Lower leg skin (tissue), 4 donors: ENCODE measurements at places on chromosomes 3 and 15. TPM values are rescaled to one million over a fixed set of nuclear protein-coding genes. Genes with fewer than 3 reads are reported as not detected.
A peak's percentile ranks its signal among the peaks of the same experiment; 100 is the strongest.

The TASOR gene
- total RNA-seq, result 59.9 TPM

The RASA2 gene
- 46.2 TPM for total RNA-seq

GRCh38 chr3:14541646-14542045 is 1.5 kb upstream of the GRIP2 start:
- DNase-seq, result no peak

- no peak for DNase-seq
These were observed 10.3 kb downstream of the NCBP2 start for GRCh38 chr3:196931828-196932587.

DNA sequence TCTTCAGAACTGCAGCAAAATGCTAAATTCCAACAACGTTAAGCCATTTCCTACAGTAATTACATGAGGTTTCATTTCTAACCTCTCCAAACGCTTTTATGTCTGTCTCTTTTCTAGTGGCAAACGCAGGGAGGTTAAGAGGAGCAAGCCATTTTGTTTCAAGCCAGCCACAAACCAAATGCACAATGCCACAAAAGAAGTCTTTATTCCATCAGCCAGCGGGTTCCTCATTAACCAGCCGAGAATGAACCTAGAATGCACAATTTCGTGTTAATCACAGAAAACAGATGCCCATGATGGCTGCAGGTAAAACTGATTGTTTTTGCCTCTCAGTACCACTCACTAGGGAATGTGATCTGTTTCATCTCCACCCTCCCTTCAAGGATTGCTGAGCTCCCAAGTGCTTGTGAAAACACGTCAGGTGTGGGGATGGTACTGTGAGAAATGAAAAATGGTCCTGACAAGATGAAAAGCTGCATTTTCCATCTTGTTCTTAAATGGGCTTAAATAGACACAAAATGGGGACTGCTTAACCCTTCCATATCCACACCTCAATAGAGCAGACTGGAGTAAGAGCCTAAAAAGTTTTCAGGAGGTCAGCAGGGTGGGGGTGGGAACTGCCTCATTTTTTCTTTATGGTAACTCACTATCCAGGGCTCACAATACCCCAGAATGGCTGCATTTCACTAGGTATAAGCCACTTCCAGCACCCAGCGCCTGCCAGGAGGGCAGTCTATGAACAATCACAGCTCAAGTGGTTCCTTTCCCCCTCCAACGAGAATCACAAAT is 277.1 kb downstream of the MAGI1 start:
- no peak for DNase-seq

The GOLGA8J gene
- total RNA-seq, result not detected

DNA sequence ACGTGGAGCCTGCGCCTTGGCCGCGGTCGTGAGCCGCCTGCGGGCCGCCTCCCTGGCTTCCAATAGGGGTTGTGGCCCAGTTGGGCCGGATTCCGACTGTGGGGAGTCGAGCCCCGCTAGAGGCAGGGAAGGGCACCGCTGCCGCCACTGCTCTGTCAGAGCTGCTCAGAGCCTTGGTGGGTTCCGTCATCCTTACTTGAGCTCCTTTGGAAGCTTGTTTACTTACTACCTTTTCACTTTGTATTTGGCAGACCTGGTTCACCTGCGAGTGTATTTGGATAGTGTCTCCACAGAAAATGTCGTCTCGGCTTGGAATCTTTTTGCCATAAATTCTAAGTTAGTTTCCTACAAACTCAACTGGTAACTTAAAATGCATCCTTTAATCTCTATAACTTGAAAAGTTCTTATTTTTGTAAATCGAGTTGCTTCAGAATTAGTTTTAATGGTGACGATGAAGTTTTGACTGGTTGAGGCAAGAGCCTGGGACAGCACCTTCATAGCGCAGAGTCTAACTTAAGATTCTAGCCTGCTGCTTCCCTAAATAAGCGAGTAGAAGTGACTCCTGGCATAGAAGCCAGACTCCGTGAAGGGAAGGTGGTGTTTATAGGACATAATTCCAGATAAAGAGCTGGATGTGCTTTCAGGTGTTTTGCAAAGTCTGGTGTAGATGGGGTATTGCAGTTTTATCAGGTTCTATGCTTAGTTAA is 800 bp downstream of the DAG1 start:
- no peak for DNase-seq

The FAM81A gene
- total RNA-seq, result 2.2 TPM

DNA sequence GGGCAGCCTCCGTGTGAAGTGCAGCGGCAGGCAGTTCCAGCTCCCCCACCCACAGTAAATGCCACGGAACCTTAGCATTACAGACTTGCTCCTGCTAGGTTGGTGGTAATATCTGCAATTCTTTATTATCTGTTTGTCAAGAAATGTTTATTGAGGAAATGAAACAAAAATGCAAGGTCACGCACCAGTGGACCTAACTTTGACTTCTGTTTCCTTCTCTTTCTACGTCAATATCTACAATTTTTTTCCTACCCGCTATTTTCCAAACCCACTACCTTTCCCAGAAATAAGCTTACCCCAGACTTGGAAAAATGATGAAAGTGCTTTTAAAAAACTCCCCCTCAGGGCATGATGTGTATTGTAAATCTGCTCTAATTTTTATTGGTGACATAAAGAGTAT is 18.9 kb downstream of the ILDR1 start:
- no peak for DNase-seq

DNA sequence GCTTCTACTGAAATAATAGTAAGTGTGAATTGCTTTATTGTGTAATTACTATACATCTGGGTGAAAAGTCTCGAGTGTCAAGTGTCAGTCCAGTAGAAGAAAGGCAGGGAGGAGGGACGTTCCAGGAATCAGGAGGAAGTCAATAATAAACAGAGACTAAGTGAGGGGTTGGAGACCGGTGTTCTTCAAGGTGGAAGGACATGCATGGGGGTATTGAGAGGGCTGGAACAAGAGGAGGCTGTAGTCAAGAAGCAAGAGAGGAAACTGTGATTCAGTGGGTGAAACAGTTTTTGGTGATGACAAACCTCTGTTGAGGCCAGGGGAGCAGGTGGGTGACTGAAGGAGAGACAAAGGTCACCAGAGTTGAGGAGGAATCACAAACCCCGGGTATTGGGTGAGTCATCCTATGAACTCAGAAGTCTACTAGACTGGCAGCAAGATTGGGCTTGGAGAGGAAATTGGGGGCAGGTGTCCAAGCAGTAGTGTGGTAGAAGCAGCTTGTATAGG is 11.6 kb upstream of the SCAMP5 start:
- no peak for DNase-seq

- DNase-seq, result peak; percentile 67
These were observed 7.6 kb upstream of the KLF15 start for GRCh38 chr3:126364731-126365301.

GRCh38 chr15:68626283-68626682 is 47.5 kb downstream of the CORO2B start:
- DNase-seq, result no peak

- DNase-seq, result no peak
These were observed 214.8 kb upstream of the TPRG1 start for GRCh38 chr3:188956839-188957489.

The ZNF80 gene
- total RNA-seq, result not detected

GRCh38 chr15:63296195-63296594 is 18.8 kb downstream of the APH1B start:
- no peak for DNase-seq

DNA sequence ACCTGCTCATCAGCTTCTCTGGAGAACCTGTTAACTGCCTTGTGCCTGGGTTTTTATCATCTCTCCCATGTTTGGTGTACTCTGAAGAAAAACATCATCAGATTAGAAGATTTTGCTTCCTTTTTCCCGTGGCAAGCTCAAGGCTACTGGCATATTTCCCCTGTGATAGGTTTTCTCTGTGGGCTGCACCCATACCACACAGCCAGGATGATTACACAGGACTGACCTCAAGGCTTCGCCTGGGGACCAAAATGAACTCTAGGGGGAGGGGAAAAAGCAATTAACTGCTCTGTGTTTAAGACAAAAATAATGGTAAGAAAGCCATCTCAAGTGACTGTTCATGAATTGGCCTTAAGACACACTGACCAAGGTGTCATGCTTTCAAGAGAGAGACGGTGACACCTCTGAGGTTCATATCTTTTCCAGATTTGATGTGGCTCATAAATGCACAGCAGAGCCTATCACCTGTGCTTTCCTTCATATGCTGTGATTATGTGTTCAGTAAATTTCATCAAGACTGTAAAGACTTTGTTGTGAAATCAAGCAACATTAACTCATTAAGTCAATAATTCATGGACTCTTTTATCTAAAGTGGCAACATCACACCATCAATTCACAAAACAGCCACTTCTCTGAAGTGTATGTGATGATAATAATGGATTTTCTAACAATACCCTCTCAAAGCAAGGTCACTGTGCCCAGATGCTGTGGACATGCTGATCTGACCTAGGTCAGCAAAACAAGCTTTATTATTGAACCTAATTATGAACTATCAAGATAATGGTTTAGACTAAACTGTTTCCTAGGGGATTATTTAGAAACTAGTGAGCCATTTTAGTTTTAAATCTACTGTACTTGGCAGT is 427.9 kb downstream of the WDR72 start:
- no peak for DNase-seq

GRCh38 chr3:156761713-156762451 is 64.3 kb upstream of the LEKR1 start:
- no peak for DNase-seq

GRCh38 chr3:55452886-55453285 is 34.2 kb downstream of the WNT5A start:
- DNase-seq, result no peak

- no peak for DNase-seq
These were observed 316.0 kb upstream of the CBLB start for GRCh38 chr3:106184540-106185457.

GRCh38 chr3:42179110-42179725 is 86.8 kb downstream of the CCK start:
- DNase-seq, result no peak

DNA sequence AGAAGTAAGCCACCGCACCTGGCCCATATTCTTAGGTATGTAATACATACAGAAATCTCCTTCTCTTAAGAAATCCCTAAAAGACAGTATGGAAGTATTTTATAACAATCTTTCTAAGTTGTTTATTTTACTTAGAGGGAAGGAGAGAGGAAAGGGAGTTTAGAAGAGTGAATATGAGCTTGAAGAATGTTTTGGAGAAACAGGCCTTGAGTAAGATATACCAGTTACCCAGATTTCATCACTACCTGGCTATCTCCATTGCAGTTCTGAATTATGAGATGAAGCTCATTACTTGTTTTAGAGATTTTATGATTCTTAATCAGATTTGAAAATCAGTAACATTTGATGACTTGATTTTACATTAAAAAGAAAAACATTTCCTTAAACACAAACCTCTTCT is 71.9 kb downstream of the DCUN1D1 start:
- DNase-seq, result no peak

GRCh38 chr3:84738086-84738485 is 220.7 kb upstream of the CADM2 start:
- DNase-seq, result no peak

The GPR15 gene
- total RNA-seq, result not detected

The SCG3 gene
- not detected for total RNA-seq

The SNAPC5 gene
- 25.4 TPM for total RNA-seq

The UMPS gene
- 13.4 TPM for total RNA-seq

The KLHL6 gene
- 0.58 TPM for total RNA-seq

DNA sequence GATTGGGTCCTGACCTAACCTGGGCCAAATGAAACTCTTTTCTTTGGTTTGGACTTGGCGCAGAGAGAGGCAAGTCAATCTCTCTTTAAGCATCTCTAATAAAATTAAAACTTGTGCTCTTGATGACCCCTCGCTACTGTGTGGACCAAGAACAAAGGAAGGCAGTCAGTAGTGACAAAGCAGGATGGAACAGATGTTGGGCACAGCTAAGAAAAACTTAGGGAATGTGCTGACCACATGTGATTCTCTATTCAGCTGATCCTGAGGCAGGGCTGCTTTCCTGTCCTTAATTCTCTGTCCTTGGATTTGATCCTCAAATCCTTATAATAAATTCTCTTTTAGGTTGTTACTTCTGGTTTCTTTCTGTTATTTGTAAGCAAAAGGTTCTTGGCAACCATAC is 259.9 kb downstream of the ZIC1 start:
- DNase-seq, result no peak

- DNase-seq, result peak; percentile 96
These were observed 4.6 kb downstream of the BCL6 start for GRCh38 chr3:187740421-187741399.

DNA sequence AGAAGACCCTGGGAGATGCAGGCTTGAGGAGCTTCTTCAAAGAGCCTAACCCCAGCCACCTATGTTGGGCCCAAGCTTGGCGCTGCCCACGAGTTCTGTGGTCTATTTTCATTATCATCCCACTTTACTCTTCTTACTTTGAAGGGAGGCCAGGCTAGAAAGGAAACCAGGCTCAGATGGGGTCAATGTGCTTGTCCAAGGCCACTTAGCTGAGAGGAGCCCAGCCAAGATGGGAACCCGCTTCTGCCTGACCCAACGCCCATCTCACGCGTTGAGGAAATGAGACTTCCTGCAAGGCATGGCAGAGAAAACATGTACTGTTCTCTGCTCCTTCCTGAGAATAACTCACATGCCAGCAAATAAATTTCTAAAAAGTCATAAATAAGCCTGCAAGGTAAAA is 486.3 kb upstream of the PROK2 start:
- no peak for DNase-seq

GRCh38 chr15:77657634-77658238 is 25.0 kb upstream of the LINGO1 start:
- DNase-seq, result no peak

The GRIP2 gene
- total RNA-seq, result 5.2 TPM

DNA sequence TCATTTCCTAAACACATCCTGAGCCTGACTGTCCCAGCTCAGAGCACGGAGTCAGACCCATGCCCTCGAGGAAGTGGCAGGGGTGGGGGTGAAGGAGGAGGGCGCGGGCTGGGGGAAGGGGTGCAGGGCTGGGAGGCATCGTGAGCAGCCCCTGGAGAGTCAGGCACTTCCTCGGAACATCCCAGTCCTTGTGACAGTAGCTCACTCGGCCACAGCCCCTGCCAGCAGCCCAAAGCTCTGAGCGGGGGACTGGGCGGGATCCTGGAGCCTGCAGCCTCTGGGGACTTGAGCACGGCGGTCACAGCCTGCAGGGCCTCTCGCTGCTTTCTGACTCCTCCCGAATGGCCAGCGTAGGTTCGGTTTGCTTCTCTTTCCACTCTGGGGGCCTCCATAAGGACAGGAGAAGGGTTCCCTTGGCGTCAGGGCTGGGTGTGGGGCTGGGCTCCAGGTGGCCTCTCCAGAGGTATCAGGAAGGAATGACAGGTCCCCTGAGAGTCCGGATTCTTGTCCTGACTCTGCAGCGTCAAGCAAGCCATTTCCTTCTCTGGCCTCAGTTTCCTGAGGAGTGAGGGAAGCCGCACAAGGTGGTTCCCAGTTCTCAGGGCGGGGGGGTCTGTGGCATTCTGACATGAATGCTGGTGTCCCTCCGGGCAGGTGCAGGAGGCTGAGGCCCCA is 20.9 kb downstream of the PSTPIP1 start:
- DNase-seq, result no peak

DNA sequence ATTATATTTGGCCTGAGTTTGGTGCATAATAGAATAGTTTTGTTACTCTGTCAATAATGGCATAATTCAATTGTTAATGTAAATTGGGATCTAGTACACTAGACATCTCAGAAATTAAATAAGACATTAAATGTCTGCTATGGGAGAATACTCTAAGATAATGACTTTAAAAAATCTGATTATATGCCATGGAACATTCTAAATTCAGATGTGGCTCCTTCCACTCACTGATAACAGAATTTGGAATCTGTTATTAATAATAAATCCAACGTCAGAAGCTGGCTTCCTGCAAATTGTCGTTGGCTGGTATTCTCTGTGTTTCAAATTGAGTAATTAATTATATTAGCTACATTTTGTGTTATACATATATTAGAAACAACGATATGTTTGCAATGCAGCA is 258.1 kb downstream of the CNTN6 start:
- DNase-seq, result no peak
